Ascending aorta (tissue), 2 donors: ENCODE measurements at places on chromosomes 16 and 17. TPM values are rescaled to one million over a fixed set of nuclear protein-coding genes. Genes with fewer than 3 reads are reported as not detected.

GRCh38 chr17:57465610-57466009, 209.3 kb downstream of the MSI2 start:
- H3K4me3 ChIP-seq, result no peak overlapping the region
- H3K27me3 ChIP-seq, result no peaks in the 10 kb centered on the region

GRCh38 chr17:6548578-6549330, 7.6 kb downstream of the PITPNM3 start:
- no peak for DNase-seq
- H3K36me3 ChIP-seq, result no peaks in the 10 kb centered on the region
- H3K27me3 ChIP-seq, result no peaks in the 10 kb centered on the region
- no peaks in the 10 kb centered on the region for H3K4me1 ChIP-seq

DNA sequence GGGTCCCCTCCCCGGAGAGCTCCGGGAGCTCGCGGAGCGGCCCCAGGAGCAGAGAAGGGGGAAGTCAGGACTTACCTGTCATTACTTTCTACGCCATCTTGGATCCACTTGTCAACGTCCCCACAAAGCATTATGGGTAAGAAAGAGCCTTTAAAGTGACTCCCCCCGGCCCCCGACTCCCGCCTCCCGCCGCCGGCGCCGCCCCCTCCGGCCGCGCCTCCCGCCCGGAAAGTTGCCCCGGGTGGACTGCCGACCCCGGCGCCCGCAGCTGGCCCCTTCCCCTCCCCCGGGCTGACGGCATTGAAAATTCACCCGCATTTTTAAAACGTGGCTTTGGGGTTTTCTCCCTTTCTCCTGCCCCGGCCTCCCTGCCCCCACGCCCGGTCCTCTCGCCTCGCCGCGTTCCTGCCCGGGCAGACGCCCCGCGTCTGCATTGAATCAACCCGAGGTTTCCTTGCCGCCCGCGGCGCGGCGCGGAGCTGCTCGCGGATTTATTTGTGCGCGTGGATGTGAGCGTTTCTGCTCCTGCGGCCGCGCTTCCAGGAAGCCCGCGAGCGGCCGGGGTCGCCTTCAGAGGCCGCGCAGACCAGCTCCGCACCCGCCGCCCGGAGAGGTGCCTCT, at the start of gene HELZ:
HELZ (minus strand) TSS at position 124 of the 621 bp plus-strand sequence. CDS start 26,392 bp downstream, outside the sequence.
- H3K36me3 ChIP-seq, result no peaks in the 10 kb centered on the region
- DNase-seq, result peak; percentile 84
- H3K4me3 ChIP-seq, result peak within 1 kb of the TSS; percentile 91
- peak within 1 kb of the TSS; percentile 66 for H3K27ac ChIP-seq

GRCh38 chr16:73605309-73605708, 557.4 kb upstream of the ZFHX3 start:
- no peaks in the 10 kb centered on the region for H3K27me3 ChIP-seq
- H3K36me3 ChIP-seq, result no peaks in the 10 kb centered on the region
- no peak overlapping the region for H3K27ac ChIP-seq
- no peak overlapping the region for H3K4me3 ChIP-seq

- no peaks in the 10 kb centered on the region for H3K27me3 ChIP-seq
- no peak for DNase-seq
- no peaks in the 10 kb centered on the region for H3K36me3 ChIP-seq
- H3K4me3 ChIP-seq, result peak overlapping the region; percentile 76
These were observed 2.2 kb downstream of the SDK2 start for GRCh38 chr17:73641826-73642600.

GRCh38 chr17:31269036-31269577, 27.9 kb downstream of the OMG start:
- no peaks in the 10 kb centered on the region for H3K27me3 ChIP-seq
- no peak overlapping the region for H3K4me3 ChIP-seq
- no peak for DNase-seq
- H3K27ac ChIP-seq, result peak overlapping the region; percentile 27
- H3K36me3 ChIP-seq, result peaks cover 16% of the 10 kb centered on the region

- DNase-seq, result no peak
- no peaks in the 10 kb centered on the region for H3K27me3 ChIP-seq
- no peak overlapping the region for H3K27ac ChIP-seq
- no peaks in the 10 kb centered on the region for H3K36me3 ChIP-seq
These were observed 19.0 kb upstream of the XYLT2 start for GRCh38 chr17:50326831-50327364.

GRCh38 chr17:1865252-1866037, 35.6 kb downstream of the RPA1 start:
- no peaks in the 10 kb centered on the region for H3K27me3 ChIP-seq
- no peak overlapping the region for H3K27ac ChIP-seq
- no peaks in the 10 kb centered on the region for H3K4me1 ChIP-seq
- no peak for DNase-seq
- no peak overlapping the region for H3K4me3 ChIP-seq

- H3K36me3 ChIP-seq, result no peaks in the 10 kb centered on the region
- H3K27me3 ChIP-seq, result no peaks in the 10 kb centered on the region
- peak overlapping the region; percentile 69 for H3K4me3 ChIP-seq
- no peak for DNase-seq
- H3K27ac ChIP-seq, result peak overlapping the region; percentile 83
- H3K4me1 ChIP-seq, result peaks cover 9% of the 10 kb centered on the region
These were observed 284 bp upstream of the COPZ2 start for GRCh38 chr17:48037838-48038323.

GRCh38 chr16:82634955-82635610, 8.3 kb downstream of the CDH13 start:
- H3K4me1 ChIP-seq, result peaks cover 7% of the 10 kb centered on the region
- no peak for DNase-seq
- H3K27me3 ChIP-seq, result no peaks in the 10 kb centered on the region
- peak overlapping the region; percentile 97 for H3K27ac ChIP-seq
- no peak overlapping the region for H3K4me3 ChIP-seq
- H3K36me3 ChIP-seq, result no peaks in the 10 kb centered on the region

GRCh38 chr16:9357829-9358228, 266.4 kb downstream of the HAPSTR1 start:
- H3K36me3 ChIP-seq, result no peaks in the 10 kb centered on the region
- H3K4me1 ChIP-seq, result no peaks in the 10 kb centered on the region
- H3K27me3 ChIP-seq, result no peaks in the 10 kb centered on the region
- no peak for DNase-seq
- no peak overlapping the region for H3K4me3 ChIP-seq

- peak overlapping the region; percentile 99 for H3K4me3 ChIP-seq
- DNase-seq, result peak; percentile 100
- H3K4me1 ChIP-seq, result peaks cover 51% of the 10 kb centered on the region
- H3K27me3 ChIP-seq, result no peaks in the 10 kb centered on the region
These were observed 4.3 kb upstream of the TLCD2 start for GRCh38 chr17:1714427-1714979.

DNA sequence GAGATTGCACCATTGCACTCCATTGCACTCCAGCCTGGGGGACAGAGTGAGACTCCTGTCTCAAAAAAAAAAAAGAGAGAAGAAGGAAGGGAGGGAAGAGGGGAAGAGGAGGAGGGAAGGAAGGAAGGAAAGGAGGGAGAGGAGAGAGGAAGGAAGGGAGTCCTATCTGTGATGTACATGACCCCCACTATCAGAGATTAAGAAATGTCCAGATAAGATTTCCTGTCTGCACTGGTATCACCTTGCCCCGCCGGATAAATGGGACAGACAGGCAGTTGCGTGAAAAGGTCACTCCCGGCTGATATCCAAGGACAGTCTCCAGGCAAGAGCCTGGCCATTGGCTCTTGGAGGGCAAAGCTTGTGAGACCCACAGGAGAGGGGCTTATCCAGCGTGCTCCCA, 5.2 kb upstream of the ZFPM1 start:
- H3K4me1 ChIP-seq, result peaks cover 2% of the 10 kb centered on the region
- no peak for DNase-seq
- no peaks in the 10 kb centered on the region for H3K27me3 ChIP-seq

- H3K27me3 ChIP-seq, result no peaks in the 10 kb centered on the region
- no peak overlapping the region for H3K4me3 ChIP-seq
- no peak overlapping the region for H3K27ac ChIP-seq
- H3K4me1 ChIP-seq, result no peaks in the 10 kb centered on the region
- no peak for DNase-seq
- H3K36me3 ChIP-seq, result no peaks in the 10 kb centered on the region
These were observed 2.5 kb upstream of the CCL17 start for GRCh38 chr16:57401943-57402640.

DNA sequence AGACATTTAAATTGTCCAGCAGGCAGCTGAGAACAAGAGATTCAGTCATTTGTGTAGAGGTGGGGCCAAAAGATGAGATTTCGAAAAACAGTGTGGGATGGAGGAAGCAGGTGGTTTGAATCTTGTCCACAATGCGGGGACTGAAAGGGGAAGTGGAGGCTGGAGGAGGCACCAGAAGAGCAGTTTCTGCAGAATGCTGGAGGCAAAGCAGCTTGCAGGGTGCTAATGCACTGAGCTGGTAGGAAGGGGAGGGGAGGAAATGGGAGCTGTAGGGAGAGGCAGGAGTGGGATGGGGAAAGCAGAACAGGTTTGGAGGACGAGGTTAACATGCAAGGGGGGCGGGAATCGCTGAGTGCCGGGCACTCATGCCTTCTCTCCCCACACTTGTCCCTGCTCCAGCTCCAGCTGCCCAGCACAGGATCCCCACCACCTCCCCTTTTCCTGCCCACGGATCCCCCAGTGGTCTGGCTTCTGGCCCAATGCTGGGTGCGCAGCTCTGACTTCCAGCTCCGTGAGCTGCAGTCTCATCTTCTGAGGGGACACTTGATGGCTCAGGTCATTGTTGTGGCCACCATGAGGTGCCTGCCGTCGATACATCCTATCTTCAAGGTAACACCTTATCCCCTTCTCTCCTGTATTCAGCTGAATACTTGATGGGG, 9.4 kb downstream of the C17orf100 start:
- no peaks in the 10 kb centered on the region for H3K4me1 ChIP-seq
- H3K27me3 ChIP-seq, result no peaks in the 10 kb centered on the region
- H3K36me3 ChIP-seq, result no peaks in the 10 kb centered on the region
- no peak overlapping the region for H3K27ac ChIP-seq
- DNase-seq, result no peak
- H3K4me3 ChIP-seq, result no peak overlapping the region

DNA sequence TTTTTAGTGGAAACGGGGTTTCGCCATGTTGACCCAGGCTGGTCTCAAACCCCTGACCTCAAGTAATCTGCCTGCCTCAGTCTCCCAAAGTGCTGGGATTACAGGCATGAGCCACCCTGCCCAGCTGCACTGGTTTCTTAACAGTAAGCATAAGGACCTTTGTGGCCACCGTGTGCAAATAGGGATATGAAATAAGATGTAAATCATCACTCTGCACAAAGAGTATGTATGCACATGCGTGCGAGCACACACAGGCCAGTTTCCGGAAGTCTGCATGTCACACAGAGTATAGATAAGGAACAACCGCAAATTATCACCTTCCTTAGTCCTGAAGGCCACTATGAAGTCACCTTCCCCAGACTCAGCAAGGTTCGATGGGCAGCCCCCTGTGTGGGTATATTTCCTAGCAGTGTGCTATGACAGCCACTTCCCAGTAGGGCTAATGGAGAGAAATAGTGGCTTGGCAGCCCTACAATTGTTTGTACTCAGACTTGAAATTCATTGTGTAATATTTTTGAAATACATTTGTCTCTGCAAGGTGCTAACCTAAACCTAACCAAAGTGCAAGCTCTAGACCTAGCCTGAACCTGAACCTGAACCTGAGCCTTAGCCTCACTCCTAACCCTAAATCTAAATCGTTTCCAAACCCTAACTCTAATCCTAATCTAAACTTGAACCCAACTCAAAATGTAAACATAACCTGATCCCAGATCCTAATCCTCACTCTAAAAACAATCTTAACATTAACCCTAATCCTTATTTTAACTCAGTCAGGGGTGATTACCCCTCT, 48.4 kb upstream of the SKAP1 start:
- no peak for DNase-seq
- H3K4me1 ChIP-seq, result no peaks in the 10 kb centered on the region
- no peak overlapping the region for H3K27ac ChIP-seq
- H3K36me3 ChIP-seq, result no peaks in the 10 kb centered on the region
- H3K27me3 ChIP-seq, result no peaks in the 10 kb centered on the region
- H3K4me3 ChIP-seq, result no peak overlapping the region

- peaks cover 36% of the 10 kb centered on the region for H3K36me3 ChIP-seq
- H3K27me3 ChIP-seq, result no peaks in the 10 kb centered on the region
- peak overlapping the region; percentile 54 for H3K4me3 ChIP-seq
- peak; percentile 96 for DNase-seq
- H3K4me1 ChIP-seq, result peaks cover 20% of the 10 kb centered on the region
These were observed 37.4 kb downstream of the ARHGAP23 start for GRCh38 chr17:38465391-38466345.

DNA sequence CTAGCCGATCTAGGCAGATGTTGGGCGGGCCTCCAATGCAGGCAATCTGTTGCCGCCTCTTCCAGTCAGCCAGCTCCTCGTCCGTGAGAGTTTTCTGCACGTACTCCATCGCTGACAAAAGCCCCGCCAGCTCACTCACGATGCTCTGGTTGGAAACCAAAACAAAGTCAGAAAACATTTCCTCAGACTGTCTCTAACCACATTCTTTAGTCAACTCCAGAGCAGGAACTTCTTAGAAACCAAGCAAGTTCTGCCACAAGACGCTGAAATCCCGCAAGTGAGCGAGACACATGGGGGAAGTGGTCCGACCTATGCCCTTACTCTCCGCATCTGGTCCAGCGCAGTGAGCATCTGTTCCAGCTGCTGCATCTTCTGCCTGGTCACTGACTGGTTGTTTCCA, 49.1 kb downstream of the STAT5A start:
- H3K4me3 ChIP-seq, result no peak overlapping the region
- no peak for DNase-seq
- H3K27me3 ChIP-seq, result no peaks in the 10 kb centered on the region
- no peak overlapping the region for H3K27ac ChIP-seq
- H3K36me3 ChIP-seq, result peaks cover 88% of the 10 kb centered on the region
- no peaks in the 10 kb centered on the region for H3K4me1 ChIP-seq

DNA sequence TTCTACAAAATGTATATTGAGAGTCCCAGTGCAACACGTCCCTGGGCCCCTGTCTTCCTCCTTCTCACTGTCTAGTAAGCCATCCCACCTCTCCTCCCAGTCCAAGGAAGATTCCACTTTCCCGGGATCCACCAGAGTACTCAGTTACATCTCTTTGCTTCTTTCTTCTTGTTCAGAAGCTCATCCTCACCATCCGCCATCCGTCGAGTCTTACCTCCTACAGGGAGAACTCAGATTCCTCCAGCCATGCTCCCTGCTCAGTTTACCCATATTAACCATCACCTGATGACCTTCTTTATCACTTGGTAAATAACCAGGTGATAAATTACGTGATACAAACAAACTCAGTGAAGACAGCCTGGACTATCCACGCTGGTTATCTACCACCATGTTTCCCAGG, 57.1 kb downstream of the CYTH1 start:
- H3K4me3 ChIP-seq, result no peak overlapping the region
- no peaks in the 10 kb centered on the region for H3K27me3 ChIP-seq
- no peak overlapping the region for H3K27ac ChIP-seq

GRCh38 chr16:69109486-69110270, 4.2 kb downstream of the HAS3 start:
- H3K4me1 ChIP-seq, result peaks cover 20% of the 10 kb centered on the region
- no peaks in the 10 kb centered on the region for H3K27me3 ChIP-seq
- H3K36me3 ChIP-seq, result peaks cover 7% of the 10 kb centered on the region
- H3K27ac ChIP-seq, result no peak overlapping the region
- no peak for DNase-seq
- no peak overlapping the region for H3K4me3 ChIP-seq

Gene SLC25A10
- total RNA-seq, result 0.53 TPM

Gene KCNJ16
- total RNA-seq, result not detected

Gene SNAI3
- total RNA-seq, result not detected

Gene KRTAP2-1
- not detected for total RNA-seq

Gene AATF
- total RNA-seq, result 19.5 TPM

Gene TNP2
- not detected for total RNA-seq

Gene KREMEN2
- total RNA-seq, result not detected

Gene KRT36
- not detected for total RNA-seq

Gene CCL8
- total RNA-seq, result not detected
